ENCODE measurements at places on chromosomes 5 and 9.

- no peak for DNase-seq
Measured at GRCh38 chr9:33458444-33458843, 11.1 kb upstream of the AQP3 start.

- no peak for DNase-seq
Measured at GRCh38 chr5:84287951-84288350, 96.7 kb downstream of the EDIL3 start.

GRCh38 chr5:138337685-138338410 lies at the start of gene FAM53C:
Gene FAM53C (plus strand): TSS chr5:138338266. CDS start chr5:138341336, 3,070 bp downstream.
- DNase-seq = peak; percentile 98

DNA sequence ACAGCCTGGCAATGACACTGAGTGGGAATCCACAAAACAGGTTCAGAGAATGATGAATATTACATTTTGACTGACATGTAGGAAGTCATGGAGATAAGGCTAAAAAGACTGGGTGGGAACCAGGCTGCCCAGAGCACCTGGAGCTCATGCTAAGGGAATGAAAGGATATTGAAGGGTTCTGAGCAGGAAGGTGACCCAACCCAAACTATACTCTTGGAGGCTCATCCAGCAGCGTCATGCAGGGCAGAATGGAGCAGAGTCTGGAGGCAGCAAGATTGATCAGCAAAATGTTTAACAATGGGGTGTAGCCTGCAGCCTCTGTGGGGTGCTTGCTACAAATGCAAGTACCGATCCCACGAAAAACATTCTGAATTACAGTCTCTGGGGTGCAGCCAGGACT lies 120.2 kb downstream of the PSD2 start:
- no peak for DNase-seq

DNA sequence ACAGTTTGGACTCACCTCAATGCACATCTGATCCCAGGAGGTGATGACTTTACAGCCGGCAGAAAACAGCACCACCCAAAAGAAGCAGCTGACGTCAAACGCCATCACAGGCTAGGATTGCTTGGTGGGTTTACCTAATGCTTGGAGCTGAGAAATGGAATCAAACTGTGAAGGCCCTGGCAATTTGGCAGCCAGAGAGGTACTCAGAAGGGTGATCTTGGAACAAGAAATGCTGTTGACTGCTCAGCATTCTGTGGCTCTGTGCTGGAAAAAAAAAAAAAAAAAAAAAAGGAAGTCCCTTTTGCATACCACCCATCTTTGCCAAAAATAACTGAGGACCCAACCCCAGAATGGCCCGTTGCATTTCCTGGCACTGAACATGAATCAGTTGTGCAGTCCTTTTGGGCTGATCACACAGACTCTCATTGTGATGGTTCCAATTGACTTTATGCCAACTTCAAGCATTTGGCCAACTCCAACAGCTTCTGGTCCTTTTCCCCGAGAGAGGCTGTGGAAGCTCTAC lies at the start of gene CD180:
Gene CD180 (minus strand): TSS at position 263 of the 523 bp plus-strand sequence. CDS start 158 bp downstream, at position 105.
- no peak for DNase-seq

DNA sequence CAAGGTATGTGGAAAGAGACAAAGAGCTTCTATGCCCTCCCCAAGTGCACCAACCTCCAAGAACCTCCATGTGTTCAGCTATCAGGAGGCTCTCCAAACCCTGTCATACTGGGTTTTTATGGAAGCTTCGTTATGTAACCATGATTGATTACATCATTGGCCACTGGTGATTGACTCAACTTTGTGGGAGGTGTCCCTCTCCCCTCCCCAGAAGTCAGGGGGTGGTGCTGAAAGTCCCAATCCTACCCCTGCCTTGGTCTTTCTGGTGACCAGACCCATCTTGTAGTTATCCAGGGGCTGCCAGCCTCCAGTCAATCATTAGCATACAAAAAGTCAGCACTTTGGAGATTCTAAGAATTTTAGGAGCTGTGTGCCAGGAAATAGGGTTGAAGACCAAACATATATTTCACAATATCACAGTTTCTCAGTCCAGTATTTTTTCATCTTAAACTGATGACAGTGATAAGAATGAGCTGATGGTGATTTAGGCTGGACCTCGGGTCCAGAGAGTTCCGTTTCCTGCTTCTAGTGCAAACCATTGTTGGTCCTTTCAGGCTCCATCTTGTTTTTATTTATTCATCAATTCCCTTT lies 27.3 kb upstream of the FANCC start:
- DNase-seq = no peak

DNA sequence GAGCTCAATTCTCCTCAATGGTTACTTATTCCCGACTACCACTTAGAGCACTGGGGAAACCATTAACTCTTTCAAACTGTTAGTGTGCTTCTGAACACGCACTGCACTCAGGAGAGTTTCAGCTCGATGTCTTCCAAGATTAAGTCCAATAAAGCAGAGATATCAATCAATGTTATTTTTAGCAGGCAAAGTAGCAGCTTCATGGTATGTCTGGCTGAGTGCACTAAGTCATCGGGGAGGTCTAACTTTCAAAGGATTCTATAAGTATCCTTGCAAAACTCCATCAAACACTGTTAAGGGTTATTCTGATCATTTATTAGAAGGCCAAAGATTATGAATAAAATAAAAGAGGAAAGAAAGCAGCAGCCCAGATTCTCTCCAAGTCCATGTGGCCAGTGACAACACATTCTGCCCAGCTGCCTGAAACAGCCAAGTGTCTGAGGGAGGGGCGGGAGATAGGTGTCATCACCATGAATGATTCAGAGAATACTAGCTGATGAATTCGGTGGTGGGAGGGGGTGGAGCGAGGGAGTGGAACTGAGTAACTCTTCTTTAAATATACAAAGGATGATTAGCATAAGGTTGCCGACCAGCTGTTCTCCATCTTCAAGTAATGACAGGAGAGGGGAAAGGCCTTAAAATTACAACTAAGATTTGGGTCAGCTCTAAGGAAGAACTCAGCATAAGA lies 21.3 kb downstream of the NREP start:
- DNase-seq = no peak

DNA sequence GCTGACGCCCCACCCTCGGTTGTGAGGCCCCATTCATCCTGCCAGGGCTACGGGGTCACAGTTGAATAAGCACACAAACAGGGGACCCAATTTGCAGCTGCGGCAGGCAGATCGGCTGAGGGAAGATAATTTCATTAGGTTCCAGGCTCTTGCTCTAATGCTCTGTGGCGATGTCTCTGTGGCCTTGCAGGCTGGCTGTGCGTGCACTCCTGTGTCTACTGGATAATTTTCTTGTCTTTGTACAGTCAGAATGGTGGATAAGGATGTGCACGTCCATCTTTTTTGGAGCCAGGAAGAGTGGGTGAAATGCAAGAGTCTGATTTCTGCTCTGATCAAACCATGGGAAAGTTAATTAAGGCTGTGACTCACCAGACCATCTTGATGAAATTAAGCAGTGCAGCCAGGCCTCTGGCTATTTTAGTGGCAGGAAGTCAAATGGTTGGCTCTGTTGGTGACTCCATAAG lies 39.2 kb downstream of the NSG2 start:
- DNase-seq = no peak

GRCh38 chr9:22278426-22278825 lies 168.2 kb upstream of the DMRTA1 start:
- no peak for DNase-seq

DNA sequence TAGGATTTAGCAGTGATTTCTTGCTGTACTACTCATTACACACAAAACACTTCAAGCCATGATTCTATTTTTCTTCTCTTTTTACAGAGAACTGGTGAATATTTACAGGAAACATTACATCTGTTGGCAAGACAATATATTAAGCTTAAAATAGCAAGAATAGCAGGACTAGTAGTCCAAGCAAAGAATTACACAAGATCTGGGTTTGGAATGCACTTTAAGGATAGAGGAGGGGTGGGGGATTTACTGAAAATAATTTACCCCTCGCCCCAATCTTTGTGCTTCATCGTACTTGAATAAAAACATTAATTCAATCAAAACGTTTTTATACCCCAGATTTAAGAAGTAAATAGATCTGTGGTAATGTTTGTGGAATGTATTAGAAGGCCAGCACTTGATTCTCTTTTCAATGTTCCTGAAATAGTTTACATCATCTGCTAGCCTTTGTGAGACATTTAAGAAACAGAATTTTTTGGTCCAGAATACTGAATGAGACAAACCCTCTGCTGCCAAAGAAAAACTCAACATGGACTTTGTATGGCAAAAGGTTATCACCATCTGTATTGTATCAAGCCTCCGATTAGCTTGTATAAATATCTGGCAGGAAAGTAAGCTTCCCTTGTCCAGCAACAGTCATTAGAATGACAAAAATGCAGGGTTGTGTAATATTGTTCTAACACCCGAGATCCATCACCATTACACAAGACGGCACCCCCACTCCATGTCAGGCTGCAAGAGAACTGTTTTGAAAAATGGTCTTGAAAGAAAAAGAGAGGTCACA lies 23.8 kb downstream of the SVEP1 start:
- DNase-seq = no peak

DNA sequence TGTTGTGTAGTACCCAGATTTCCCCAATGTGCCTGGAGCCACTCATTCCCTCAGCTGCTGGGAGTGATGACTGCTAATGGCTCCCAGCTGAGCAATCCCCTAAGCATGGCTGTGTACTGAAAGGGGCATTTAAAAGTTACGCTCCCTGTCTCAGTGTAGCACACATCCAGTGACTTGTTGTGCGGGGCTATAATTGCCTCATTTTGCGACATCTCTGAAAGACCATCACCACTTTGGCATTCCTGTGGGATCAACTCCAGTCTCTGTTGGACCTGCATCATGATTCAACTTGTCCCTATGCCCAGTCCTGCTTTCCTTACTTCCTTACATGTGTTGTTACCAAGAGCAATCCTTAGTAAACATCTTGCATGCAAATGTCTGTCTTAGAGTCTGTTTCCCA lies 201.2 kb upstream of the MPDZ start:
- DNase-seq = no peak

DNA sequence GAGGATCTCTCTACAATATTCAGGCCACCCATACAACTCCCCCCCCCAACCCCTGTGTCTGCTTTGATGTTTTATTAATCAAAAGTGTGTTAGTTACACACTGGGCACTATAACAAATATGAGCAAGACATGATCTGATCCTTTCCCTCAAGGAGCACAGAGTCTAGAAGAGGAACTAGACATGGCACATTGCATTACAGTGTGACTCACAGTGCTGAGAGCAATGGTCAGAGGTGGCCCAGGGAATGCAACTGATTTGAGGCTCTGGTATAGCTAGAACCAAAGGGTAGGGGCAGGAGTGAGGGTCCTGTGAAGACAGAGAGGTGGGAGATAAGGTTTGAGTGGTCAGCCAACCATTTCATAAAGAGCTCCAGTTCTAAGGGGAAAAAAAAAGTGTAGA lies 539.2 kb downstream of the ACTL7B start:
- no peak for DNase-seq
